ENCODE measurements at places on chromosomes 7 and 10.

GRCh38 chr7:27615420-27616185, 47.1 kb downstream of the HIBADH start:
- no peak for DNase-seq

DNA sequence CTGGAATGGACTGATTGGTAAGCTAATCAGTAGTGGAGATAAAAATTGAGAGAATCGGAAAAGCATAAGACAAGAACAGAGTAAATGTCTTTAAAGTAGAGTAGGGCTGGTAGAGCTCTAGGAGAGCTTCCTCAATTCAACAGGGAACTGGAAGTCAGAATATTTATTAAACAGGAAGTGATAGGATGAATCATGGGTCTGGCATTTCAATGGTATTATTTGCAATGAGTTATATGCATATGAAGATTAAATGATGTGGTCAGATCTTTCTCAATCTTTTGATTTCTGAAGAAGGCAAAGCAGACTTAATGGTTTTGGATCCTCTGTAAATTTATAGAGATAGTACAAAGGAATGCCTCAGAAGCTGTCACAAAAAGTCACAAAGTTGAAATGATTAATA, 349.0 kb downstream of the HPSE2 start:
- DNase-seq, result peak; percentile 67

- DNase-seq, result no peak
Observed at GRCh38 chr7:25662841-25663800, 434.8 kb upstream of the NPVF start.

- DNase-seq, result no peak
Observed at GRCh38 chr7:139559364-139560105, 36.0 kb downstream of the CLEC2L start.

DNA sequence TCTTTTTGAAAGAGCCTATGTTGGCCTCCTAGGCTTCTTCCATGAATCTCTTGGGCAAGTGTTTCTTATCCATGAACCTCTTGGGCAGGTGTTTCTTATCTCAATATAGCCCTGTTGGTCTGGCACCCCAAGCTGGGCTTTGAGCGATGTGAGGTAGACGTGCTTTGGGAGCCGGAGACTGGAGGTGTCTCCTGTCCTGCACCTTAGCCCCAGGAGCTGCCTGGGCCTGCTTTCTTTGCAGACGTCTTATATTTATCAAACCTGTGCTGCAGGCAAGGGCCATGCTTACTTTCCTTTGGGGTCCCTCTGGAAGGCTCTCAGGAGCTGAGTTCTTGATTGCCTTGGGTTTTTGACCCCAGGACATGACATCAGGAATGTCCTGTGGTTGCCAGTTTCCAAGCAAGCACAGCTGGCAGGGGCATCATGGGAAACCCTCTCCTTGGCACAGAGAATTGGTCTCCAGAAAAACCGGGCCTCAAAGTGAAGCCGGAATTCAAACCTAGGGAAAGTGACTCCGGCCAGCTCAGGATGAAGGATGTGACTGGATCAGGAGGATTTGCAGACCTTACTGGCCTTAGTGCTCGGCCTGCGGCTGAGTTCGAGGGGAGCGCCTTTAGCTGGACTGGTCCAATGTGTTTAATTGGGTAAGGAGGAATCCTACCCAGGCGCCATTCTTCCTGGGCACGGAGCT, 2.8 kb downstream of the JAKMIP3 start:
- no peak for DNase-seq

- DNase-seq, result peak; percentile 37
Observed at GRCh38 chr10:22252224-22252800, 34.5 kb upstream of the EBLN1 start.

DNA sequence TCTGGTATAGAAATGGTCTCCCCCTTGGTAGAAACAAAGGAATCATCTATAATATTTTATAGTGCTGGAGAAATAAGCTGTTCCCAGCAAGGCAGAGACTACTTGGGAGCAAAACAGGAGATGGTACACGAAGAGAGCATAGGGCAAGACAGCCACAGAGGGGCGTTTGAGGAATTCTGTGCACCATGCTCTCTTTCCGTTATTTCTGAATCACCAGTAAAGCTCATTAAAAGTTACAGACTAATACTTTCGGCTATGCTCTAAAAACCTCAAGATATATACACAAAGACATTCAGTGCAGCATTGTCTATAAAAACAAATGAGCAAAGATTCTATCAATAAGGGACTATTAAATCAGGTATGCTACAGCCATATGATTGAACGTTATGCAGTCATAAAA, 68.5 kb upstream of the FHIP2A start:
- DNase-seq, result no peak

DNA sequence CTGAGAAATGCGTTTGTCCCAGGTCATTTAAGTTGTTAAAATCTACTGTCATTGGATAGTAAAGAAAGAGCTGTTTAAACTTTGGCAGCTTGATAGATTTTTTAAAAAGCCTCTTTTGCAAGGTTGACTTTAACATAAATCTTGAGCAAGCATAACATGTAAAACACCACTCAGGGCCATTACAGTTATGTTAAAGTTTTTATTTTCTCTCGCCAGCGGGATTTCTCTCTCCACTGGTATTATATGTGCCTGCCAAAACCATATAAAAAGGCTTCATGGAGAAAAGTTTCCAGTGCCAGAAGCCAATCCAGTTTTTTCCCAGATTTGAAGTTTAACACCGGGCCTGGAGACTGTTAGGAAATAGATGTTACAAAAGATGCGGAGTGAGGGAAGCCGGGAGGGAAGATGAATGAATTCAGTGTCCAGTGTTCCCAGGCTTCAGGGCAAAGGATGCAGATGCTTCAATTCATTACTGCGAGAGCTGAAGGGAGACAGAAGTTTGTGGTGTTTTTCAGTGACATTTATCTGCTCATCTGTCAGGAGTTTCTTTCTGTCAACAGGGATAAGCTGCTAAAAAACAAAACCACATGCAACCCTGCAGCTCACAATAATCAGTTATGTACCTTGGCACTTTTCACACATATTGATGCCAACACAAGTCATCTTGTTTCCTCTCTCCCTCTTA, 155.5 kb downstream of the SPAG6 start:
- DNase-seq, result no peak

GRCh38 chr10:132269266-132270230, 38.2 kb downstream of the STK32C start:
- no peak for DNase-seq

- peak; percentile 55 for DNase-seq
Observed at GRCh38 chr10:33335801-33336581, 1.5 kb upstream of the NRP1 start.

DNA sequence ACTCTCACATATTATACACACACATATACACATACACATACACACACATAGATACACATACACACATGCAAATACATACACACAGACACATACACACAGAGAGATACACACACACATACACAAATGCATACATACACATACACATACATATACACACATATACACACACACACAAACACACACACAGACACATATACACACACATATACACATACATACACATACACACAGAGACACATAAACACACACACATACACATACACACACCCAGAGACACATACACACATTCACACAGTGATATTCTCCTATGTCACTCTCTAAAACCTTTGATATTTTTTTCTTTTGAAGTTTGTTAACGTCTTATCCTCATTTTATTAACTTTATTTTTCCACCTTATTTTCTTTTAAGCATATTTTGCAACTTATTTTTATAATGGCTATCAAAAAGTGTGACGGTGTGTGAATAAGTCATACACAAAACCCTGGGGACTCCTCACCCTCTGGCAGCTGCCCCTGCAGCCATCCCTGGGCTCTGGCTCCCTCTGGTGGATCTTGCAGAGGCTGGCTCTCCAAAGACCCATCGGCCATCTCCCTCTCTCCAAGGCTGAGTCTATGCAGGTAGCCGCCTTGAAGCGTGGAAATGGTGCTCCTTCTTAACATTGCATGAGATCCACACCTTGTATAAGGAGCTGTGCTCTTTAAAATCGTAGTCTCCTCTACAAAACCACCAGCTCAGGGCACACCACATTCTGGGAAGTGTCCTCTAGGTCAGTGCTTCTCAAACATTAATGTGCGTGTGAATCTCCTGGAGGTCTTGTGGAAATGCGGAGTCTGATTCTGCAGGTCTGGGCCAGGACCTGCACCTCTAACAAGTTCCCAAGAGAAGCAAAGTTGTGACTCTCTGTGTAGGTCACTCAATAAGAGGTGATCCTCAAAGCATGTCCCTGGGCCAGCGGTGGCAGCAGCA, 4.1 kb upstream of the C10orf120 start:
- peak; percentile 1 for DNase-seq
